Upper lobe of left lung (tissue), 6 donors: ENCODE measurements at places on chromosomes 4 and X. TPM values are rescaled to one million over a fixed set of nuclear protein-coding genes. Genes with fewer than 3 reads are reported as not detected.

GRCh38 chrX:102712981-102713625 lies 855 bp downstream of the GPRASP2 start:
- DNase-seq: no peak

- DNase-seq: no peak
These were observed 81.0 kb downstream of the LNX1 start for GRCh38 chr4:53510321-53510720.

GRCh38 chrX:12975991-12976558 lies 1.2 kb downstream of the TMSB4X start:
- DNase-seq: peak; percentile 60

TLR10 gene
- total RNA-seq: 0.61 TPM

ABCG2 gene
- total RNA-seq: 11.7 TPM

HELT gene
- not detected for total RNA-seq

ADGRL3 gene
- 1.1 TPM for total RNA-seq
